ENCODE measurements at places on chromosomes 6 and 20.

DNA sequence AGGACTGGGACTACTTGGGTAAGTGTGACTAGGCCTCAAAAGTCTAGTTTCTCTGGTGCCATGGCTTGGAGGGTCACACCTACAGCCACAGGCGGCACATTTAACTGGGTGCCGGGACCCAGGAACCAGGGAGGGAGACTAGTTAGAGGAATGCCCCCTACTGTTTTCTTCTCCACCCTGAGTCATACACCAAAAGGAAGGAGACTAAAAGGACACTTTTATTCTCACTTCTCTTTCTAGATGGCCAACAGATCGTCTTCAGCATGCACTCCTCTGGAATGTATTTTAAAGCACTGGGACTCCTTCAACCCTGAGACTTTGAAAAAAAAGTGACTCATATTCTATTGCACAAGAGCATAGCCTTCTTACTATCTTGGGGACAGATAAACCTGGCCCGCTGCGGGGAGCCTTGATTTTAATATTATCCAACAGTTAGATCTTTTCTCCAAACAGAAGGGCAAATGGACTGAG is 33.4 kb downstream of the PLN start:
- no peak for DNase-seq

DNA sequence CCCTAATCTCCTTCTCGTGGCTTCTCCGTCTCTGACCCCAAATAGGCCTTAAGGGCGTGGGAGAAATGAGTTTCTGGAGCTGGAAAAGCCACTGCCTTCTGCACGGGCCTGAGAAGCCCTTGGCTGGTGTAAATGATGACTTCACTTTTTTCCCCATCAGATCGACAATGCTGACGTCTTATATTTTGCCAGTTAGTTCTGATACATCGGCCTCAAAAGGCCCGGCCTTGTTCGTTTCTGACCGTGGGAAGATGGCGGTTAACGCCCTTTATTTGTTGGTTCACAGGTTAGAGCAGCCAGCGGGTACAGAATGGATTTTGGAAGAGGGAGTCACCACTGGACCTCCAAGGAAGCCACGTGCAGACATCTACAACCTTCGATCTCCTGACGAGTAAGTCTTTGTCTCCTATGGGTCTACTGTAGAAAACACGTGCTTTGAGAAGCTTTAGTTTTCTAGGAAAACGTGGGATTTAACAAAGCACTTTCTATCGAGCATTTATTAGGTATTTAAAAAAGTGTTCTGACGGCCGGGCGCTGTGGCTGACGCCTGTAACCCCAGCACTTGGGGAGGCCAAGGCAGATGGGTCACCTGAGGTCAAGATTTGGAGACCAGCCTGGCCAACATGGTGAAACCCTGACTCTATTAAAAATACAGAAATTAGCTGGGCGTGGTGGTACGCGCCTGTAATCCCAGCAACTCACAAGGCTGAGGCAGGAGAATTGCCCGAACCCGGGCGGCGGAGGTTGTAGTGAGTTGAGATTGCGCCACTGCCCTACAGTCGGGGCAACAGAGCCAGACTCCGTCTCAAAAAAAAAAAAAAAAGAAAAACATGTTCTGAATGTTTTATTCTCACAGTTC is 1.2 kb upstream of the ZNFX1 start:
- no peak for DNase-seq

DNA sequence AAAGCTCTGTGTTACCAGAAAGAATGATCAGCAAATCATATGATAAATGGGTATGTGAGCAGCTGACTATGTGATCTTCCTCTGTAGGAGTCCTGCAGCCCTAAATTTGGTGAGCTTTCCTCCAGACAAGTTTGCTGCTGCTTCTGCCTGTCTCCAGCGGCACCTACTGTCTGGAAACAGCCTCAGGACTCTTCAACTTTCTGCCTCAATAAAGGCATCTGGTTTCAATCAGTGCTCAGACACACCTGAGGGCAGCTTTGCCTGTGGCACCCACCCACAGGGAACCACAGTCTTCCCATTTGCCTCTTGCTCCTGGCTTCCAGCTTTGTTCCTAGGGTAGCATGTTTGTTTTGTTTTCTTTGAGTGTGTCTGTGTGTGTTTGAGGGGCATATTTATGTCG is 727.9 kb upstream of the MAN1A1 start:
- DNase-seq, result no peak

DNA sequence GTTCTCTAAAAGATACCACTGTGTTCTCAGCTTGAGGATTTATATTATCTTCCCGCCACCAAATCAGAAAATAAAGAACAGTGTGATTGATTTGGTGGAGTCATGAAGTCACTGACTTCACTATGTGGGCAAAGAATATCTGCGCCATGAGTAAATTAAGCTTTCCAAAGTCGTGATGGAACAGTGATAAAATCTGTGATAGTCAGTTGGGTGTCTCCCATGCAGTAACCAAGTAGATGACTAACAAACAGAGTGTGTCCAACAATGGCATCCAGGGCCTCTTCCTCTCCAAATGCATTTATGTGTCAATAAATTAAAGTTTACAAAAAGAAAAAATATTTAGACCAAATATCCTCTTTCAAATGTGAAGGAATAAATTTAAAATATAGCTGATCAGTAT is 87.0 kb upstream of the DST start:
- no peak for DNase-seq

DNA sequence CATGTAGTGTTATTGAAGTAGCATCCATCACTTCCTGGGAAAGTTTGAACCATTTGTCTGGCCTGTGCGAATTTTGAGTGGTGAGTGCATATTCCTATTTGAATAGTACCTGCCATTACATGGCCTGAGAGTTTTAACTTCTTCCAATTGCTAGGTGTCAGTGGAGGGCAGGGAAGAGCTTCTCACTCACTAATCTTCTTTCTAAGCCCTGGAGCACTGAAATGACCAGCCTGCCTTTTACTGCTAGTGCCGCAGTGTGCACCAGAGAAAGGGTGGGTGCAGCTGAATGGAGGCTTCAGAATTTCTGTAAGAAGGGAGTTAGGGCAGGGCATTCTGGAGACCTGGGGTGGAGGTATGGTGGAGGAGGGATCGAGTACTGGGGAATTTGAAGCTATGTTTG is 45.5 kb downstream of the RNF144B start:
- no peak for DNase-seq

Measured in pulmonary artery endothelial cell (primary cell).